Hypothalamus (tissue), 51 donors: ENCODE measurements at places on chromosomes 1 and 21.

DNA sequence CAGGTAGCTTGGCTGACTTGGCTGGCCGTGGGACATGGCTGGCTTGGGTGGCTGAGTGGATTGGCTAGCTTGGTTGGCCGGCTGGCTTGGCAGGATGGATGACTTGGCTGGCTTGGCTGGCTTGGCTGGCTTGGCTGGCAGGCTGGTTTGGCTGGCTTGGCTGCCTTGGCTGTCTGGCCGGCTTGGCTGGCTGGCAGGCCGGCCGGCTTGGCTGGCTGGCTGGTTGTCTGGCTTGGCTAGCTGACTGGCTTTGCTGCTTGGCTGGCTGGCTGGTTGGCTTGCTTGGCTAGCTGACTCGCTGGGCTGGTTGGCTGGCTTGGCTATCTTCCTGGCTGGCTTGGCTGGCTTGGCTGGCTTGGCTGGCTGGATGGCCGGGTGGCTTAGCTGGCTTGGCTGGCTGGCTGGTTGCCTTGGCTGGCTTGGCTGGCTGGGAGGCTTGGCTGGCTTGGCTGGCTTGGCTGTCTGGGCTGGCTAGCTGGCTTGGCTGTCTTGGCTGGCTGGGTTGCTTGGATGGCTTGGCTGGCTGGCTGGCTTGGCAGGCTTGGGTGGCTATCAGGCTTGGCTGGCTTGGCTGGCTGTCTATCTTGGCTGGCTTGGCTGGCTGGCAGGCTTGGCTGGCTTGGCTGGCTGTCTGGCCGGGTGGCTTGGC lies 129.7 kb upstream of the FAM72C start:
- no peak for DNase-seq

DNA sequence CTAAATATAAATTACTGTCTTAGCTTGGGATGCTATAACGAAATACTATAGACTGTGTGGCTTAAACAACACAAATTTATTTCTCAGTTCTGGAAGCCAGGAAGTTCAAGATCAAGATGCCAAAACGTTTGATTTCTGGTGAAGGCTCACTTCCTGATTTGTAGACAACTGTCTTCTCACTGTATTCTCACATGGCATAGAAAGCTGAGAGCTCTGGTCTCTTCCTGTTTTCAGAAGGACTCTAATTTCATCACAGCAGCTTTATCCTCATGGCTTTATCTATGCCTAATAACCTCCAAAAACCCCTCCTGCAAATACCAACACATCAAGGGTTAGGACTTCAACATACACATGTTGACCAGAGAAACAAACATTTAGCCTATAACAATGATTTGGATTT lies 1795.5 kb downstream of the MRPL39 start:
- DNase-seq, result no peak

GRCh38 chr1:18161690-18162089 lies 54.1 kb downstream of the IGSF21 start:
- no peak for DNase-seq

GRCh38 chr1:2504225-2504948 lies 22.0 kb downstream of the PANK4 start:
- DNase-seq, result no peak

- DNase-seq, result no peak
These were observed 5.6 kb downstream of the RXRG start for GRCh38 chr1:165439330-165439729.
